IPS DF 6.9 (cell line): ENCODE measurements at places on chromosomes 4 and X.

GRCh38 chrX:24498975-24499374 is 33.9 kb downstream of the PDK3 start:
- no peak for DNase-seq

DNA sequence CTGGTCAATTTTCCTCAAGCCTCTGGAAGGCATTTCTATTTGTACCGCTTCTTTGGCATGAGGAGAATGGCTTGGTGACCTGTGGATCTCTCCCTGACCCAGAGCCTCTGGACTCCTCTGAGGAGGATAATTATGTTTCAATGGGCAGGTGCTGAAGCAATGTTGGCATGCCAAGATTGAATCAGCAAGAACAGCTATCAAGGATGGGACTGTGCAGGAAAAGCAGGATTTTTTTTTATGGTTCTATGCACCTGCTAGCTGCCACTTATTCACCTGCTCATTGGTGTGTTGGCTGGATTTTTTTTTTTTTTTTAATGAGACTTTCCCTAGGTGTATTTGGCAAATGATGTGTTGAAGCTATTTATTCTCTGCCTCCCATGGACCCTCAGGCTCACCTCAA is 821.2 kb downstream of the RPA4 start:
- no peak for DNase-seq

DNA sequence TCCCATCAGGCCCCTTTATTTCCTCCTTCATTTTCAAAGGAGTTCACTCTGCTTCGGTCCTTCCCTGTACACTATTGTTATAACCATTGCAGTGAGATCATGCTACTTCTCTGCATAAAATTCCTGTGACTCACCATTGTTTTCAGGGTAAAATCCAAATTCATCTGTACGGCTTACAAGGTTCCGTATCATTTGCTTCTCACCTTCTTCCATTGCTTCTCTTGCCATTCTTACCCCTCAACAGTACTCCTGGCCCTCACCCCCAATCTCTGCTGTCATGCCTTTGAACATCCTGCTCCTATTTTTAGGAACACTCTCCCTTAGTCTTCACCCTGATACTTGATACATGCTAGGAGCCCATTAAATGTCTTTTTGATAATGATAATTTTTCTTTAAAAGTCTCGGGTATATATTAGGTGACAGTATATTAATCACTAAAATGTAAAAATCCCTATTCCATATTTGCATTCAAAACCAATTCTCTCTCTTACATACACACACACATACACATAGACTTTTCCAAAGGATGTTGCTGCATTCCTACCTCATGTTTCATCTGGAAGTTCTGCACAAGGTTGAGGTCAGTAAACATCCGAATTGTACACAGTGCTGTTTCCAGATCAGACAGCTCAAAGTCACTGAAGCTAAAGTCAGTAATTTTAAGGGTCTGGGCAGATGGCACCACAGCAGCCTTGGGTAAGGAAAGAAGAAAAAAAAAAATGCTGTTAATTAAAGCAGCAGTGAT is 103.4 kb downstream of the PDE5A start:
- DNase-seq = no peak

GRCh38 chrX:51922561-51922960 is 29.1 kb downstream of the MAGED1 start:
- no peak for DNase-seq

- DNase-seq = no peak
These were observed 82.4 kb downstream of the PRDM5 start for GRCh38 chr4:120839974-120840751.

DNA sequence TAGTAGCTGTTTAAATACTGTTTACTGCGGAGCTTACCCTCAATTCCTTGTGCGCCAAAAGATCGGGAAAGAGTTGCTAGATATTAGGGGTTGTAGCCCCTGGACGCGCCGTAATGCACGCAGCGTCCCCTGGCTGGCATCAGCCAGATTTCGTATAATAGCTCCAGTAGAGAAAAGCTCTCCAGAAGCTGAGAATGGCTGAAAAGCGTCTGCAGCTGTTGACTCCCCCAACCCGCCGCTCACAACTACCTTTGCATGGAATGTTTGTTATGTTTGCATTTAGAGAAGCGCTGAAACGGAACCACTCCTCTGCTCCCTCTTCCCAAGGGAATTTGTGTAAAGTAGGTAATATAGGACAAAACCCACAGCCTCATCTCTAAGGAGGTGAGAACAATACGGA is 3.7 kb downstream of the DOCK11 start:
- DNase-seq = no peak

GRCh38 chr4:53349091-53349491 is 16.8 kb downstream of the SCFD2 start:
- no peak for DNase-seq

DNA sequence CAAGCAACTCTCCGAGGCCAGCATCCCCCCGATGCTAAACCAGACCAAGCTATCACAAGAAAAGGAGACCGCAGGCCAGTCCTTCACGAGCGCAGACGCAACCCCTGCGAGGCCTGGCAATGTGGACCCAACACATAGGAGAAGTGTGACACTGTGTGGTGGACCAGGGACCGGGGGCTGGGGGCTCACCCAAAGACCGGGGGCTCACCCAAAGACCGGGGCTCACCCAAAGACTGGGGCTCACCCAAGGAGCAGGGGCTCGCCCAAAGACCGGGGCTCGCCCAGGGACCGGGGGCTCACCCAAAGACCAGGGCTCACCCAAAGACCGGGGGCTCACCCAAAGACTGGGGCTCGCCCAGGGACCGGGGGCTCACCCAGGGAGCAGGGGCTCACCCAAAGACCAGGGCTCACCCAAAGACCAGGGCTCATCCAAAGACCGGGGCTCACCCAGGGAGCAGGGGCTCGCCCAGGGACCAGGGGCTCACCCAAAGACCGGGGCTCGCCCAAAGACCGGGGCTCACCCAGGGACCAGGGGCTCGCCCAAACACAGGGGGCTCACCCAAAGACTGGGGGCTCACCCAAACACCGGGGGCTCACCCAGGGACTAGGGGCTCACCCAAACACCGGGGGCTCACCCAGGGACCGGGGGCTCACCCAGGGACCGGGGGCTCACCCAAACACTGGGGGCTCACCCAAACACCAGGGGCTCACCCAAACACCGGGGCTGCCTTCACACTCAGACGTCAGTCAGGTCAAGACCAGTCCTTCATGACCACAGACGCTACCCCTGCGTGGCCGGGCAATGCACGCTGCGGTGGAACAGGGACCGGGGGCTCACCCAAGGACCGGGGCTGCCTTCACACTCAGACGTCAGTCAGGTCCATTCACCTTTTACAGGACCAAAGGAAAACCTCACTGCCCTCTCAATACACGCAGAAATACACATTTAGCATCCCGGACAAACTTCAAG is 32.9 kb downstream of the PPP2R3B start:
- DNase-seq = no peak

GRCh38 chr4:138199568-138200235 is 42.4 kb downstream of the SLC7A11 start:
- no peak for DNase-seq

GRCh38 chr4:107034091-107034995 is 1.8 kb downstream of the DKK2 start:
- DNase-seq = no peak

DNA sequence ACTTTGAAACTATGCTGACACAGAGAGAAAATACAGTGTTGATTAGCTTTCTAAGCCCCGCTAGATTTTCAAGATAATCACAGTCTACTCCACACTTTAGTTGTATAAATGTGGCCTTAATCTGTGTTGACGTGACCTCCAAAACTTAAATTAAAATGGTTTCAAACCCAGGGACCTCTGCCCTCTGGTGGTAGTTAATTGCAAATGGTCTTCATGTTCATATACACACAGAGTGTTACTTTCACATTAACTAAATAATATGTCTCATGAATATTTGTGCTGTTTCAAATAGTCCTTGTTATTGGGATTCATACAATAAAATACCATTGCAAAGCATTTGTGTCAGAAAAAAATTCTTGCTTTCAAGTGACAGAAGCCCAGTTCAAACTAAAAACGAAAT is 64.3 kb downstream of the TASL start:
- no peak for DNase-seq

DNA sequence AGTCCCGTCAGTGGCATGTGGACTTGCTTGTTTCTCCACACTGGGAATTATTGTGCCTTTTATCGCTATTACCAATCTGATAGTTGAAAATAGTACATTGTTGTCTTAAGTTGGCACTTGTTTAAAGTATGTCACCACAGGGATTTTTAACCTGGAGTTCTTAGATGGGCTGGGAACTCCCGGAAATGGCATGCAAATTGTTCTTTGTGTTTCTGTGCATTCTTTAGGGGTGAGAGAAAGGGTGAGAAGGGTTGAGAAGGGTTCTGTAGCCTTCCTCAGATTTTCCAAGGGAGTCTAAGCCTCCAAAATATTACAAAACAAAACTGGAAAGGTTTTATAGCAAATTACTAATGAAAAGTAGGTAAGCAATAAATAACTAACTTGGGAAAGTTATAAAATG is 176.9 kb downstream of the ZIC3 start:
- no peak for DNase-seq
